LHCN-M2 (cell line): ENCODE measurements at places on chromosomes 3 and 15. TPM values are rescaled to one million over a fixed set of nuclear protein-coding genes. Genes with fewer than 3 reads are reported as not detected.
A peak's percentile ranks its signal among the peaks of the same experiment; 100 is the strongest.

DNA sequence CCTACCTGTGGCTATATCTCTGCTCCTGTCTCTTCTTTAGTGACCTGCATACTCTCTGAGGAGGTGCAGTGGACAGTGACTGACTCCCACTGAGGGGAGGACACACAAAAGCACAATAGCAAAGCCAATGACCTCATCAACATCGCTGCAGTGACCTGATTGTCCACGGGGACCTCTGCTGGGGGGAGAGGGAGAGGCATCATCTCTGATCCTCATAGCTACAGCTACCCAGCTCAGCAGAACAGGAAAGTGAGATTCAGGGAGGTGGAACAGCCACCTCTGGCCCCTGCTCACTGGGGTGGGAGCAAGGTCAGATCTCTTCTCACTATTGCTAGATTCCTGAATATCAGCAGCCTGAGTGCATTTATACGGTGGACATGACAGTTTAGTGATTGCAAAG, 179.2 kb downstream of the ATP10A start:
- no peak for DNase-seq

DUOX1 gene
- under 0.01 and 0.06 TPM in 2 replicates for total RNA-seq

DNA sequence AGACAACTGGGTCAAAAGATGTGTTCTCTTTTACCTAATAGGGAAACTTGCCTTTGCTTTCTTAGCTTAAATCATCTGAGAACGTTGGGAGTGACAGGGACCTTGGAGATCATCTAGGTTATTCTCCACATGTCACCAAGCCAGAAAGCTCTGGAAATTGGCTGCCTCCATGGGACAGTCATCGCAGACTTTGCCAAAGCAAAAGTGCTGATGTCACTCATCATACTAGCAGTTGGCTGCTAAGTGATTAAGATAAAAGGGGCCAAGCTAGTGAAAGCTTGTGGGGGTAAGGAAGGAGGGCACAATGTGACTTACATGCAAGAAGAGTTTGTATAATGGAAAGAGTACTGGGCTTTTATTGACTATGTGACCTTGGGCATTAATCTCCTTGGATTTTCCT, 198.0 kb upstream of the PFN2 start:
- DNase-seq = no peak

GOLGA8G gene
- total RNA-seq = under 0.01 and 0.11 TPM in 2 replicates

KIF15 gene
- total RNA-seq = 21.5 and 25.9 TPM in 2 replicates

DNA sequence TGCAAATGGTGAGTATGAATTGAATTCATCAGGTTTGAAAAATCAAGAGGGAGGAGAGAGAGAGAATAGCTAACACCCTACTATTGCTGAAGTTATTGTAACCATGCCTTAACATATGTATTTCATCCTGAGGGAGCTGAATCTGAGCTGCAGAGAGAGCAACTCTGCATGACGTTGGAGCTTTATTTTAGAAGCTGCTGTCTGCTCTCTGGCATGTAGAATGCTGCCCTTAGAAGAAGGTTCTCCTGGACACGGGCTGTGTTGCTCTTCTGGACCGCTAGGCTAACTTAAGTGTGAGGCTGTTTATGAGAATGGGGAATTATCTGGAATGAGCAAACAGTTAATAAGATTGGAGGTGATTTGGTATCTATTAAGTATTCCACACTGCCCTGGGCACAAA, 814.6 kb downstream of the AGBL1 start:
- no peak for DNase-seq

GRCh38 chr15:73906346-73907034, 19.8 kb upstream of the LOXL1 start:
- DNase-seq = peak; percentile 67

DNA sequence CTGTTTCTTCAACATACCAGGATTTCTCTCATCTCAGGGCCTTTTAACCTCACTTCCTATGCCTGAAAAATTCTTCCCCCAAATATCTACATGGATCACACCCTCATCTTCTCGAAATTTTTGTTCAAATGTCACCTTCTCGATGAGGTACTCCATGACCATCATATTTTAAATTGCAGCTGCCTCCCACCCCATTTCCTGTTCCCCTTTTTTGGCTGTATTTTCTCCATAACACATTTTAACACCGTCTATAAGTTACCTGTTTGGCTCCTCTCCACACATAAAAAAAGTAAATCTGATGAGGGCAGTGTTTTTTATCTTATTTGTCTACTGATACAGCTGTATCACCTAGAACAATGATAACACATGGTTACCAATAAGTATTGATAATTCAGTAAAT, 20.7 kb upstream of the ZBED2 start:
- DNase-seq = no peak

C15orf61 gene
- 1.6 and 4.0 TPM in 2 replicates for total RNA-seq
